ENCODE measurements at places on chromosomes 2 and 18. TPM values are rescaled to one million over a fixed set of nuclear protein-coding genes. Genes with fewer than 3 reads are reported as not detected.

MYO3B gene
- total RNA-seq: under 0.01 TPM

CFAP53 gene
- total RNA-seq: 0.26 TPM

TUBB8B gene
- not detected for total RNA-seq

ERICH2 gene
- total RNA-seq: 4.7 TPM

All from bronchial epithelial cell (primary cell).